ENCODE measurements at places on chromosomes 7 and 10. TPM values are rescaled to one million over a fixed set of nuclear protein-coding genes. Genes with fewer than 3 reads are reported as not detected.
A peak's percentile ranks its signal among the peaks of the same experiment; 100 is the strongest.

The FRMPD2 gene
- 0.26 TPM for total RNA-seq

The ELFN1 gene
- 1.2 TPM for total RNA-seq

The ZNF746 gene
- total RNA-seq: 23.4 TPM

The GNAI1 gene
- total RNA-seq: 23.2 TPM

The WNT8B gene
- total RNA-seq: not detected

The GRM8 gene
- not detected for total RNA-seq

The EGR2 gene
- 1.5 TPM for total RNA-seq

The HYAL4 gene
- total RNA-seq: not detected

DNA sequence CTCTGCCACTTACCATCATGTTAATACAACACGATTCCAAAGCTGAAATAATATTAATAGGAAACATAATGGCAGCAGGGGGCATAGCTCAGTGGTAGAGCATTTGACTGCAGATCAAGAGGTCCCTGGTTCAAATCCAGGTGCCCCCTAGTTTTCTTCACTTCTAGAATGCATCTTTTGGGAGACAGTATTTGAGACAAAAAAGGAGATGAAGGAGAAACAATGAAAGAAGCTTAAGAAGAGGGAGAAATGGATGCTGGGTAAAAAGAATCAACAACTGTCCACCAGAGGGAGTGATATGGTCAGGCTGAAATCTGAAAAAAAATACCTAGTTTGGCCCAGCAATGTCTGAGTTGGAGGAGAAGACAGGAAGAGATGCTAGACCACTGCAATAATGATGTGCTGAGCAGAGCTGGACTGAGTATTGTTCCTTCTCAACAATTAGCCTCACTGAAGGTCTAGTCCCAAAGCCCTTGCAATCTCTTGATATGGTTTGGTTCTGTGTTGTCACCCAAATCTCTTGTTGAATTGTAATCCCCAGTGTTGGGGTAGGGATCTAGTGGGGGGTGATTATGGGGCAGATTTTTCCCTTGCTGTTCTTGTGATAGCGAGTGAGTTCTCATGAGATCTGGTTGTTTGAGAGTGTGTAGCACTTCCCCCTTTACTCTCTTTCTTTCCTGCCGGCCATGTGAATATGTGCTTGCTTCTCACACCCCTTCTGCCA is 48.3 kb downstream of the ZNF783 start:
- DNase-seq: no peak

DNA sequence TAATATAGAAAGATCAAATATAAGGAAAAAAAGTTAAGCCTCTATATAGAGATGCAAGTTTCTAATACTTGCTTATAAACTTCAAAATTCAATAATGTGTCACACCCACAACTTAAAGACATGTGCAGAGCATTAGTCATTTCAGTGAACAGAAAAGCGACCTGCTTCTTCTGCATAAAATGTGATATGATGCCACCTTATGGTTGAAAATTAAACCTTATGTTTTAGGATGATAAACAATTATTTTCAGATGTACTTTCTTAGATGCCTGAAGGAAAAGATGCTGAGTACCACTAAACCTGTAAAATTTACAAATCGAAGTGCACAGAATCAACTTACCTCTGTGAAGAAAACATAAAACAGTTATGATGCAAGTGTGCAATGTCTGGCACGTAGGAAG is 96.0 kb downstream of the MTERF1 start:
- no peak for DNase-seq

DNA sequence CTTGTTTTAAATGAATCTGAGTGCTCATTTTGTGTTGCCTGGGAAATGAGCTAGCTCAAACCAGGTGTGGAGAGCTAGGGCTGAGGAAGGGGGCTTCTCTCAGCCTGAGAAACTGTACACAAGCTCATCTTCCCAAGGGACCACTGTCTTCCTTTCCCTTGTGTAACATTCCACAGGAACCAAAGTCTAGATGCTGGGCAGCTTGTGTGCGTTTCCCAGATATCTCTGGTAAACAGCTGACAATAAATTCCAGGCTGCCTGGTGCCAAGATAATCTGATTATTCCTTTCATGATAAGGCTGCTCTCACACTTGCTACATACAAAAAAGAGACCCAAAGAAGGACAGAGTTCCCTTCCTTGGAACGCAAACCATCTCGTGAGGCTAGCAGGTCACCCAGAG is 33.1 kb upstream of the MKLN1 start:
- DNase-seq: no peak

DNA sequence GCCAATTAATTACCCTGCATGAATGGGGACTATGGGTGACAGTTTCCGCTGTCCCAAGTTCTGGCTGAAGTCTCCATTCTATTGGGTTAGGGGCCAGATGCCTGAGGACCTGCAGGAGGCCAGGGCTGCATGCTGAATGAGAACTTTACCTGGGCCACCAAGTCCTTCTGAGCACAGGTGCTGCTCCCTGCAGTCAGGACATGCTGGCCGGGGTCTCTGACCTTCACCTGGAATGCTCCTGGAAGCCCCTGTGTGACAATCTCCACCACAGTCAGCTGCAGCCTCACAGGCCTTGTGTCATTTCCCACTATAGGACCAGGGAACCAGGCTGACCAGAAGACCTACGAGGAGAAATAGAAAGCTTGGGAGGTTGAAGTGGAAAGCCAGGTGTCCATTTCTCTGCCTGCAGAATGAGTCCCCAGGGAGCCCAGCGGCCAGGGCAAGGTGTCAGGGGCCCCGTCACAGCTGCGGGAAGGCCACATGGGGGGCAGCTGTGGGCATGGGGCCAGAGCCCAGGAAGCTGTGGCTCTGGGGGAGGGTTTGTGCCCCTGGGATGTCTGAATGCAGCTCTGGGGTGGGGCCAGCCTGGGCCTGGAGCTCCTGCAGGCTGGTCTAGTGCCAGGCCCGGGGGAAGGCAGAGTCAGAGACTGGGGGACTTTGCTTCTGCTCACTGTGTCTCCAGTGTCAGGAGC is 5.6 kb upstream of the GIMAP8 start:
- no peak for DNase-seq

DNA sequence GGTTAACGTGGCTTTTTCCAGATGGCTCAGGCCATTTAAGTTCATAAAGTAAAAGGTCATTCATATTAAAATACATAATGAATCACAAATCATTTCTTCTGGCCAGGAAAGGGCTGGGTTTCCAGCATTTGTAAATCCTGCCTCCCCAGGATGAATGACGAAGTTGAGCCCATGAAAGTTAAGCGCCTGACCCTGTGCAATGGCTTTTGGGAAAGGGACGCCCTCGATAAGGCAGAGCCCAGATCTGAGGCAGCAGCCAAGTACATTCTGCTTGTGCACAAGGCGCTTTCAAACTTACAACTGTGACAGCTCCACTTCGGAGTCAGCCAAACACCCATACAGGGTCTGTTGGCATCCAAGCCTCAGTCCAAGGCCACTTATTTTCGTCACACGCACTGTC is 2.8 kb downstream of the GIMAP6 start:
- peak; percentile 69 for DNase-seq

GRCh38 chr7:114354306-114354705 is 60.3 kb upstream of the FOXP2 start:
- DNase-seq: no peak

GRCh38 chr7:85130702-85131101 is 56.2 kb downstream of the SEMA3D start:
- no peak for DNase-seq

DNA sequence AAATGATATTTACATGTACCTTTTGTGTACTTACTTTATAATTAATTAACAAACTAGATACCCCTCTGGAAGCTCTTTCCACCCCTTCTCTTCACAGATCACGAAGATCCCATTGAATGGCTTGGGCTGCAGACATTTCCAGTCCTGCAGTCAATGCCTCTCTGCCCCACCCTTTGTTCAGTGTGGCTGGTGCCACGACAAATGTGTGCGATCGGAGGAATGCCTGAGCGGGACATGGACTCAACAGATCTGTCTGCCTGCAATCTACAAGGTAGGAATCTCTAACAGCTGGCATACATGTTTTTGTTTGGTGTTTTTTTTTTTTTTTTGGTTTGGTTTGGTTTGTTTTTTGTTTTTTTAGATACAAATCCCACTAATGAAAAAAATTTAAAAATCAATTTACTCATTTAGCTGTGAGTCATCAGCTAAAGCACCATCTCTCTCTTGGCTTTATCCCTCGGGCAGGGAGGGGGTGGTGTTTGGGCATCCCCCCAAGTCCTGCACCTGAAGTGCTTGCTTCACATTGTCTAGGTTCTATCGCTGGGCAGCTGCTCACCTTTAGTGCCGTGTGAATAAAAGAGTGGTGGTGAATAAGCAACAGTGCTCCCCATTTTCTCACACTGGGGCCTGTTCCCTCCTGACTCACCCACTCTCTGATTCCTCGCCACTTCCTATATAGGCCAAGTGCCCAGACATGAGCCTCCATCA is 68.9 kb downstream of the MET start:
- no peak for DNase-seq

Measured in uterus (tissue), 4 donors.